Stimulated activated CD8-positive, alpha-beta memory T cell treated with anti-CD3 and anti-CD28 coated beads, Interleukin-7, amount 100 ng/mL, for 48 hours (primary cell): ENCODE measurements at places on chromosomes 5 and 9.

DNA sequence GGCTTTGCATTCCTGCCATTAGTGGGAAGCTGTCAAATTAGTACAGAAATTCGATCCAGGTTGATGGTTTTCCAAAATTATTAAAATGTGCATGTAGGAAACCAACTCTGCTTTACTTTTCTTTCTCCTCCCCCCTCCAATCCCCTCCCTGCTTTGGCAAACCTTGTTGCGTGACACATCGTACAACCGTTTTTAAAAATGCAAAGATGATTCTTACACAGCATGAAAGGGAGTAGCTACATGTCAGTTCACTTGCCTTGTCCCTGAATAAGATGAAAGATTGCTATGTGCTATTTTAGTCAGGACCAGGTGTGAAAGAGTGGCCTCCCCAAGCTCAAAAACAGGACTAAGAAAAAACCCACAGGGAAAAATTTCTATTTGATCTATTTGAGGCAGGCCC, 11.7 kb downstream of the SNCAIP start:
- no peak for DNase-seq

DNA sequence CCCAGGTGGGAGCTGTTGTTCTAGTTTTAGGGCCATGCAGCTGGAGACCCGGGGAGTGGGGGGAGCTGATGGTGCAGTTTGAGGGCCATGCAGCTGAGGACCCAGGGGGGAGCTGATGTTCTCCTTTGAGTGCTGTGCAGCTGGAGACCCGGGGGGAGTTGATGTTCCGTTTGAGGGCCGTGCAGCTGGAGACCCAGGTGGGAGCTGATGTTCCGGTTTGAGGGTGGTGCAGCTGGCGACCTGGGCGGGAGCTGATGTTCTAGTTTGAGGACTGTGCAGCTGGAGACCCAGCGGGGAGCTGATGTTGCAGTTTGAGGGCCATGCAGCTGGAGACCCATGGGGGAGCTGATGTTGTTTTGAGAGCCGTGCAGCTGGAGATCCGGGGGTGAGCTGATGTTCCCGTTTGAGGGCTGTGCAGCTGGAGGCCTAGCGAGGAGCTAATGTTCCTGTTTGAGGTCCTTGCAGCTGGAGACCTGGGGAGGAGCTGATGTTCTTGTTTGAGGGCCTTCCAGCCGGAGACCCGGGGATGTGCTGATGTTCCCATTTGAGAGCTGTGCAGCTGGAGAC, 14.6 kb downstream of the PDCD6 start:
- DNase-seq, result no peak

- no peak for DNase-seq
Observed at GRCh38 chr5:6626508-6626907, 6.3 kb downstream of the NSUN2 start.

DNA sequence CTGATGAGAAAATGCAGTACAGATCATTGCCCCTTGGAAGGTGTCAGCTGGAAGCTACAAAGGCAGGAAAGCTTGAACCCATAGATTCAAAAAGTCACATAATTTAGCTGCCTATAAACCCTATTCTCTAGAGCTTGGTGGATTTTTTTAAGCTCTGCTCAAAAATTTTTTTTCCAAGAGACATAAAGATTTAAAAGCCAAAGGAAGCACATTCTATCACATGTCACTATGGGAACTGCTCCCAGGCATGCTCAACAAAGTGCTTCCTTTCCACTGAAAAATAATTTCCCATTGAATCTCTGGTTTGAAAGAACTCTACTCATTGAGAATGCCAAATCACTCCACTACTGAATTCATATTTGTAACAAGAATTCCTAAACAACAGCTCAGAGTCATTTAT, 419.8 kb downstream of the CETN3 start:
- DNase-seq, result no peak

DNA sequence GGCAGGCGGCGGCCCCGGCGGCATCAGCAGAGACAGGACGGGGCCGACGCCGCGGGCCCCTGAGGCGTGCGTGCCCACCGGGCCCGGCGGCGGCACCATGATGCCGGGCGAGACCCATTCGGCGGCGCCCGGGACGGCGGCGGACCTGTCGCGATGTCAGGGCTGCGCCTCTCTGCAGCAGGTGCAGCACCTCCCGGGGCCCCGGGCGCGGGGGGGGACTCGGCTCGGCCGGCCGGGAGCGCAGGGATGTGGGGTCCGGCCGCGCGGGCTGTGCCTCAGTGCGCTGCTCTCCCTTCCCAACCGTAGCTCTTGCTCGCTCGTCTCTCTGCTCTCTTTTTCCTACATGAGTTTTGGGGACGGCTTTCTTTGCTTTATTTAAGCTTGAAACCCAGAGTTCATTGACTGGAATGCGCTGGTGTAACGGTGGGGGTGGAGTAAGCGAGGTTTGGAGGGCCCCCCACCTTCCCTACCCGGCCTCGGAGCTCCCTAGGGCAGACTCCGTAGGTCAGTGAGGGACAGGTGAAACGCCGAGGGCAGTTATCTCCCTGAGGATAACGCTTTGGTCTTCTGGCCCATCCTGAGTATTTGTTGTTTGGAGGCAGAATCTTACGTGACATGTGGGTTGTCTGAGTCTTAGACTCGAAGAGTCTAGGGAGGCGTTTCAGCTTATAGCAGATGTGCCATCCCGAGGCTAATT, 490 bp downstream of the ICE1 start:
- DNase-seq, result no peak

GRCh38 chr5:126636956-126637355, 36.2 kb downstream of the PHAX start:
- no peak for DNase-seq

DNA sequence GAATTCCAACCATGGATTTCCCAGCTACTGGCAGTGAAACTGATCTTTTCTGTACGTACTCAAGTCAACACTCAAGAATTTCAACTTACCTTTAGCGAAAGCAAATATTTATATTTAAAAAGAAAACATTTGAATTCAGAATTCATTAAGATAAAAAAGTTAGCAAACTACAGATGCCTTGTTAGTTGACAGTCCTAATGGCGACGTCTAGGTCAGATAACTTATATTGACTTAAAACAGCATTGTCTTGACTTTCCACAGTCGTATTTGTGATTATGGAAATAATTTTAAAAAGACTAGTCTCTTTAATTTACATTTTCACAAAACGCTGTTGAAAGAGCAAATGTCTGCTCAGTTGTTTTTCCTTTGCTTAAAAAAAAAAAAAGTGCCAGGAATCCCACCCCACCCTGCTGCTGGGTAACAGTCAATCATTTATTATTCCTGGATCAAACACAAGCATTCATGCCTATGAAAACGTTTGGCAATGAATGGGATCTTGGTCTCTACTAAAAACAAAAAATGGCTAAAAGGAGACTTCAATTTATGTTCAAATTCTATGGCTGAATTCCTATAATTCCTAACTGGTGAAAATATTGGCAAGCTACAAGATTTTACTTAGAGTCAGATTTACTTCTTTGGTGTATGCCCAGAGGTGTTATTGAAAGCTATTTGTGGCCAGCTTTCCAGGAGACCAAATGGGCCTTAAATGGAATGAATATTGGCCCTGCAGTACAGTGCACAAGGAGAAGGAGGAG, 22.0 kb downstream of the OR2S2 start:
- DNase-seq, result no peak

GRCh38 chr9:93416530-93417235, 34.8 kb upstream of the FAM120A start:
- no peak for DNase-seq

- no peak for DNase-seq
Observed at GRCh38 chr9:128251732-128252100, 24.1 kb downstream of the GOLGA2 start.

- DNase-seq, result no peak
Observed at GRCh38 chr9:136075134-136075841, 19.8 kb downstream of the NACC2 start.

DNA sequence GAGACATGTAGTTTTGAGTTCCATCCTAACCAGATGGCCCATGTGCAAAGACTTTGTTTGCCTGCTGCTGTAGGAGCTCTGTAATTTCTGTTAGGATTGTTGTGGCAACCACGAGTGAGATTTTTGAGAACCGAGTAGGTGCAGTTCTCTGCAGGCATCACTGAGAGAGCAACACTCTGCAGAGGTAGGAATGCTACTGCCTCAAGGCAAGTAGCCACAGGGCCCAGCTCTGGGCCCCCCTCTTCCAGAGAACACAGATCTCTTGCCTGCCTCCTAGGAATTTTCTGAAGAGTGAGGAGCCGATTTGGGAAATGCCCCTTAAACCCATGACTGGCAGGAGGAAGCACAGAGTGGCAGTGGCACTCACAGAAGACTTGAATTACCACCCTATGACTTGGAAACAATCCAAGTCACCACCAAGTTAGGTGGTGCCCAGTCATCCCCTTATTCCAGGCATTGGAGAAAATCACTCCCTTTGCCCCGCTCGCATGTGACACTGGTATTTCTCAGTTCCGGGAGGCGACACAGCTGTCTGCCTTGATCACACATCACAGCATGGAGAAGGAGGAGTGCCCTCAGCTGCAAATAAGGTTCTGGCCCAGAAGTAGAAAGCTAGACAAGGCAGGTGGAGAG, 52.5 kb upstream of the SLC2A8 start:
- DNase-seq, result no peak

GRCh38 chr5:172436078-172436878, 18.0 kb downstream of the SH3PXD2B start:
- no peak for DNase-seq

GRCh38 chr5:138303372-138303771, 28.2 kb downstream of the CDC25C start:
- no peak for DNase-seq

- no peak for DNase-seq
Observed at GRCh38 chr9:83144492-83144891, 81.5 kb upstream of the RASEF start.

DNA sequence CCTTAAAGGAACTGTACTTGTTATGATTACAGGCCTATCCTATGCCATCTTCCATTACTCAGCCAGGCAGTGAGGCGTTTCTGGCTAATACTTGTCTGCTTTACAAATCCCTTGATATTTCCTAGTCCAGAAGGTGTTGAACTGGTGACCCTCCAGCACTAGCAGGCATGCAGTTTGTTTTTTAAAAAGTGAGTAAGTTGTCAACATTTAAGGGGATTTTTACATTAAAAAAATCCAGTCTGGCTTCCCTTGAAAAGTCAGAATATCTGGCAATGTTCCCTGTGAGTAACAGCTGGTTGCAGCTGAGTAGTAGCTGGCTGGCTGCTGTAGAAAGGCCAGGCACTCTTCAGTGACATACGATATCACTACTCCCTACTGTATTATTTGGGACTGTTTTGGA, 21.8 kb downstream of the GRIN3A start:
- DNase-seq, result no peak

GRCh38 chr9:93464876-93465275, 11.5 kb upstream of the FAM120AOS start:
- no peak for DNase-seq

GRCh38 chr5:74722271-74722670, 37.2 kb downstream of the HEXB start:
- no peak for DNase-seq

- no peak for DNase-seq
Observed at GRCh38 chr9:135664266-135664665, 1.2 kb downstream of the LCN9 start.

DNA sequence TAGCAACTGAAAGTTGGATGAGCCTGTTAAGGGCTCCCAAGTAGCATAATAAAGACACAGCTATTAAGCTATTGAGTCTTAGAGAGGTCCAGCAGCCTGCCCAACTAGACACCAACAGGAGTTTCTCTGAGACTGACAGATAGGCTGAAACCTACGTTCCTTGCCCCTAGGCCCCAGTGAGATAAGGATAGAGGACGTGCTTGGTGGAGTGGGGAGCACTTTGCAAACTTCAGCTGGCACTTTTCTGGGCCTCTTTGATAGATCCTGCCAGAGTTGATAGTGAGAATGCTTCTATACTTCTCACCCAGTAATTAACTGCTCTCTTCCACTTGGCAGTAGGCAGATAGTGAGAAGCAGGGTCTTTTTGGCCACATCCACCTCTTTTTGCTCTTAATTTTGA, 20.8 kb upstream of the CTNNA1 start:
- no peak for DNase-seq

DNA sequence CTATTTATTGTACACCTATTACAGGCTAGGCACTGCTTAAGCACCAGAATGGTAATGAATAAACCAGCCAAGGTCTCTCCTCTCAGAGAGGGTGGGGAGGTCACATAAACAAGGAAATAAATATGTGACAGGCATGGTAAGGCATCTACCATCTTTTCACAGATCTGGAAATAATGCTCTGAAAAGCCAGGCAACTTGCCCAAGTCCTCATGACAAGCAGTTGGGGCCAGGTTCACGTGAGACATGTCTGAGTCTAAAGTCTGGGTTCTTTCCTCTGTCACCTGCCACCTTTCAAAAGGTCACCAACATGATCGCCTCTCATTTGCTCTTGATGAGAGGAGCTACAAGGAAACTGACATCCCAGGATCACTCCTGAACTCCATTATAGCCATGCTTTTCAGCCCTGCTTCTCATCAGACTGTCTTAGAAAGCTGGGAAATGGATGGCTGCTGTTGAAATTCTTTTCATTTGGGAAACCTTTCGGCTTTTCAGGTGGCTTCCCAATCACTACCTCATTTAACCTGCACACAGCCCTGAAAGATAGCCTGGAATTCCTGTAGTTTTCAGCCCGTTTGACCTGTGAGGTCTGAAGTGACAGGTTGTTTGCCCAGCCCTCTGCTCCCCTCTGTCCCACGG, 123.1 kb downstream of the CRB2 start:
- DNase-seq, result no peak

- no peak for DNase-seq
Observed at GRCh38 chr9:128629852-128630545, 26.6 kb downstream of the DYNC2I2 start.

DNA sequence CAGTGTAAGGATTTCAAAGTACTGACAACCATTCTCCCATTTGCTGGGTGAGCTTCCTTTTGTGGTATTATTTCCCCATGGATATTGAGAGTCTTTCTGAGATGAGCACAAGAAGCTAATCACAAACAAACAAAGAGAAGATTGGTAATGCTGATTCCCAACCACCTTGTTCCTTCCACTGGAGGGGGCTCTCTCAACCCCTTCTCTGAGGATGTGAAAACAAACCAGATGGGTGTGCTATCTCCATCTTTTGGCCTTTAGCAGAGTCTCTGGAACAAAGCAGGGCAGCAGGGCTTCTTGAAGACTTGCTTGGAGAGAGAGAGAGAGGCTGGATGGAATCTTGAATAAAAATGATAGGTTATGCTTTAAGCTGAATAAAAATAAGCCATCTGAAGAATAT, 576.7 kb upstream of the ZNF462 start:
- no peak for DNase-seq

- peak; percentile 18 for DNase-seq
Observed at GRCh38 chr9:133604214-133604613, 5.0 kb downstream of the FAM163B start.

GRCh38 chr5:61732369-61732768, 400.3 kb downstream of the ZSWIM6 start:
- DNase-seq, result no peak
